Stimulated activated CD4-positive, alpha-beta T cell treated with anti-CD3 and anti-CD28 coated beads, TNF-alpha, amount 100 ng/mL, for 1 hour (primary cell): ENCODE measurements at places on chromosomes 4 and X.
A peak's percentile ranks its signal among the peaks of the same experiment; 100 is the strongest.

GRCh38 chr4:152708361-152708760, 28.6 kb upstream of the TMEM154 start:
- no peak for DNase-seq

GRCh38 chrX:137058339-137059127, 24.7 kb upstream of the GPR101 start:
- DNase-seq: no peak

DNA sequence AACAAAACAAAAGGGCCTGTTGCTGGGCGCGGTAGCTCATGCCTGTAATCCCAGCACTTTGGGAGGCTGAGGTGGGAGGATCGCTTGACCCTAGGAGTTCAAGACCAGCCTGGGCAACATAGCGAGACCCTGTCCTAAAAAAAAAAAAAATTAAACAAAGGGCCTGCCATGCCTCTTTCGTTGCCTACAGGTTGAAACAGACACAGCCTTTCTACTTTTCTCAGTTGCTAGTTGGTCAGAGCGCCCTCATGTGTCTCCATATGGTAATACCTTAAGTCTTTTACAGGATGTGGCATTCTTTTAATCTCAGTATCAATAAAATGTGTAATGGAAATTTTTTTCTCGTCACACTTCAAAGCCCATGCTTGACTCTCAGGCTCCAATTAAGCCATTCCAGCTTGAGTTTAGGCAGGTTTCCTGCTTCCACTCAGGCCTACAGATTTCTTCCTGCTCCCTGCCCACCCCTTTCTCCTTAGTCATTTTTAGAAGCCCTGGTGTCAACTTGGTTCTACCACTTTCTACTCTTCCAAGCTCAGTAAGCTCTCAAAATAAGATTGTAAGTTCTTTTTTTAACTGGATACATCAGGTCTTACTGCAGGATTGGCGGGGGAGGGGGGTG, 4.6 kb upstream of the SOWAHD start:
- peak; percentile 18 for DNase-seq

- no peak for DNase-seq
Measured at GRCh38 chr4:156388826-156389225, 435.2 kb upstream of the CTSO start.

- no peak for DNase-seq
Measured at GRCh38 chrX:19544693-19545305, 29.5 kb upstream of the MAP3K15 start.

DNA sequence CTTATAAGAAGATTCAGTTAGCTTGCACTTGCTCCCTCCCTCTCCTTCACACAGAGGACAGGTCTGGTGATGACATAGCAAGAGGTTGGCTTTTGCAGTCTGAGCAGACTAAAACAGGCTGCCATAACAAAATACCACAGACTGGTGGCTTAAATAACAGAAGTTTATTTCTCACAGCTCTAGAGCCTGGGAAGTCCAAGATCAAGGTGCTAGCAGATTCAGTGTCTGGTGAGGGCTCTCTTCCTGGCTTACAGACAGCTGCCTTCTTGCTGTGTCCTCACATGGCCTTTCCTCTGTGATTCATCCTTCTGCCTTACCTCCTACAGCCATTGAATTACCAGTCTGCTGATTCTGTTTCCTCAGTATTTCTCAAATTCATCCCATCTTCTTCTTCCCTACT, 13.1 kb downstream of the RP2 start:
- no peak for DNase-seq

DNA sequence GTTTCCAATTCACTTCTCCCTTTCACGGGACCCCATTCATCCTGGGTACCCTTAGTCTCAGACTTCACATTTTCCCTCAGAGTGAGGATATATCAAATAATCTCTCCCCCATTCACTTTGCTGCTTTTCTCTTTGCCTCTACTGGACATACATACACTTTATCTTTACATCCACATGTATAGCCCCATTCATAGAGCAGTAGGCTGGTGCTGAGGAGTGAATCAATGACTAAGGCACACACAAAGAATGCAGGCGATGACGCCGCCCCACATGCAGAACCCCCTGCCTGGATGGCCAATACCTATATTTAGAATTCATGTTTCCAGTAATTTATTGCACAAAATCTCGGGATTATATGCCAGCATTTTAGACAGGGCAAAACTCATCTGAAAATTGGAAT, 554.3 kb upstream of the TENM3 start:
- no peak for DNase-seq

DNA sequence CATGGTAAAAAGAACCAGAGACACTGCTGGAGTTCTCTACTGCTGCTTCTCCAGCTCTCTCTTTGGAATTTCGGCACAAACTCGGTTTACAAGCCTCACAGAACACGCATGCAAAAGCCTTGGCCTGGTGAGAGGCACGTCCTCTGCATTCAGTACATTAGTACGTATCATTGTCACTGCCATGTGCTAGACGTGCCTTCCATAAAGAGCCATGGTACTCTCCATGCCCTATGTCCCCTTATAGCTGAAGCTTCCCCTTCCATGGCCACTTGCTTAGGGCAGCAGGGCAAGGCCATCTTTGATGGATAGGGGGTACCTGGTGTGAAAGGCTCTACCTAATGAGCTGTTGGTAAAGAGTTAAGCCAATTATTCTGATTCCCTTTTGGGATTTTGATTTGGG, 35.0 kb downstream of the DIPK2B start:
- no peak for DNase-seq

DNA sequence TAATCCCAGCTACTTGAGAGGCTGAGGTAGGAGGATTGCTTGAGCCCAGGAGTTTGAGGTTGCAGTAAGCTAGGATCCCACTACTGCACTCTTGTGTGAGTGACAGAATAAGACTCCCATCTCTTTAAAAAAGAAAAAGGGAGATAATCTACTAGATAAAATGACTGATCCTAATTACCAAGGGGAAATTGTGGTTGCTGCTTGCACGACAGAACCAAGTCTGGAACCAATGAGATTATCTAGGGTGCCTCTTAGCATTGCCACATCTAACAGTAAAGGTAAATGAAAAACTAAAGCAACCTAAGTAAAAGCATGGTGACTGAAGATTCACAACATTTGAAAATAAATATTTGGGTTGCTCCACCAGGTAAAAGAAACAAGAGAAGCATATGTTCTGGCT, 185.1 kb downstream of the PDHA2 start:
- no peak for DNase-seq

GRCh38 chr4:159416073-159416472, 313.2 kb downstream of the RAPGEF2 start:
- DNase-seq: no peak

- no peak for DNase-seq
Measured at GRCh38 chrX:126551306-126551705, 1.3 kb downstream of the DCAF12L1 start.

- no peak for DNase-seq
Measured at GRCh38 chr4:48467891-48468290, 15.3 kb upstream of the SLC10A4 start.

GRCh38 chrX:37754516-37754915, 25.3 kb upstream of the CYBB start:
- no peak for DNase-seq

GRCh38 chr4:177239477-177239876, 70.2 kb upstream of the NEIL3 start:
- DNase-seq: no peak

DNA sequence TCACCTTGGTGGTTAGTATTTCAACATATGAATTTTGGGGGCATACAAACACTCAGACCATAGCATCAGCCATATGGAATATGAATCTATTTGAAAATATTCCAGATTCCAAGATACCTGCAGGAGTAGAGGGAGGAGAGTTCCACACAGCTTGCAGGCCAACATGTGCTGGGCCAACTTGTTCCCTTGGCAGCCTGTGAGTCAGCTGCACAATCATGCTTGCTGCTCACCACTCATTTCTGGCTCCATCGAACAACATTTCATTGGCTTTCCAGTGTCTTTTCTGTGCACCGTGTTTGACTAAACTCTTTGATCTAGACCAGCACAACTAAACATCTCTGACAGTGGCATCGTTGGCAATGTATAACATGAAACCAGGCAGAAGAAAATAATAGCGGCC, 282.5 kb upstream of the RASGEF1B start:
- DNase-seq: no peak

DNA sequence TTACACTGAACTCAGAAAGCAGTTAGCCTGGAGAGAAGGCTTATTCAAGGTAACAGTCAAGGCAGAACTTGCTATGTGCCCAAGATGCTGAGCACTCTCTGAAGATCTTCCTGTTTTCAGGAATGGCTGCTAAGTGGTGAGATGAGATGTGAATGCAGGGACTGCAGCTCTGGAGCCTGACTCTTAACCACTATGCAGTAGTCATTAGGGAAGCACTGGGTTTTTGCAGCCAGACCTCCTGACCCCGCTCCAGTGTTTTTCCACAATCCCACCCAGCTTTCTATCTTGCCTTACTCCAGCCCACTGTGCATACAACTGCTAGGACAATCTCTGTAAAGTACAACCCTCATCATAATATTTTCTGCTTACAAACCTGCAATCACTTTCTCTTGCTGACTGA, 95.2 kb upstream of the LNX1 start:
- DNase-seq: no peak

- DNase-seq: no peak
Measured at GRCh38 chr4:561426-561825, 14.7 kb downstream of the TMEM271 start.

DNA sequence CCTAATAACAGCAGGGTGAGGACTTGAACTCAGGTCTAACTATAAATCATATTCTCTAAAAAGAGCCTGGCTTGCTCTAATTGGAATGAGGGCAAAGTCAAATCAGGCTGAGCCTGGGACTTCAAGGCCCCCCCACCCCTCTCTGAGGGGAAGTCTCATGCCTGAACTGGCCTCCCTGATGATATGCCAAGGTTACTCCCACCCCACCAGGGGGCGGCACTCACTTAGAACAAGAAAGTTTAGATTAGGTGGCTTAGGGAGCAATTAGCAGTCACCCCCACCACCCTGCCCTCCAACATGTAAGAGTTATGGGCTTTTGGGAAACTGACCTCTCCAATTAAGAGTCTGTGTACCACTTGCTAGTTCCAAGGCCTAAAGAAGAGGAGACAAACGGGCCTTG, 2.7 kb downstream of the FOXO4 start:
- peak; percentile 52 for DNase-seq

GRCh38 chr4:1784789-1785591, 8.1 kb upstream of the FGFR3 start:
- DNase-seq: no peak

DNA sequence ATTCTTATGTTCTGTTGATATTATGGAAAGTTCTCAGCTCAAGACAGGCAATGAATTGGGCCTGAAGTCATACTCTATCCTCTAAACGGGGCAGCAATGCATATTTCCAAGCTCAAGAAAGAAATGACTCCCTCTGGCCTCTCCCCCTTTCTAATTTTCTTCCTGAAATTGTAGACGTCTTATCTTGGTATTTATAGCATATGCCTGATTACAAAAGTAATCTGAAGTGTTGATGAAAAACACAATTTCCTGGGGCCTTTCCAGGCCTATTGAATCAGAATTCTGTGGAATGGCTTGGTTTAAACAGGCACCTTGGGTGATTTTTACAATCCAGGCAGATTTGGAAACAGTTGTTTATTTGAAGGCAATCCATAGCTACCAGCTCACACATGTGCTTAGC, 21.4 kb upstream of the PGRMC2 start:
- DNase-seq: no peak

DNA sequence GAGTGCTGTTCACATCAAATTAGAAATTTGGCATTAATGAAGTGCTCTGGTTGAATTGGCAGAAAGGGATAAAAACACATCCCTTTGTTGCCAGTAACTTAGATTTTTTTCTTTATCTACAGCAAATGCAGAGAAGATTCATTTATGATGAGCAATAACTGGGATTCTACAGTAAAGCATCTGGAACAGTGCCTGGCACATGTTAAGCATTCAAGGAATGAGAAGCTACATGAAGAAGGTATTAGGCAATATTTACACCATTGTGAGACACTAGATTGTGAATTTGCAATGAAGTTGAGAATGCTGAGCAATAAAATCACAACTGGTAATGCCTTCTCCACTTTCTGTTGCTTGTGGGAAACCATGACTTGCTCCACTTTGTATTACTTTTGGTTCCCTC, 33.5 kb downstream of the PCDH19 start:
- no peak for DNase-seq

DNA sequence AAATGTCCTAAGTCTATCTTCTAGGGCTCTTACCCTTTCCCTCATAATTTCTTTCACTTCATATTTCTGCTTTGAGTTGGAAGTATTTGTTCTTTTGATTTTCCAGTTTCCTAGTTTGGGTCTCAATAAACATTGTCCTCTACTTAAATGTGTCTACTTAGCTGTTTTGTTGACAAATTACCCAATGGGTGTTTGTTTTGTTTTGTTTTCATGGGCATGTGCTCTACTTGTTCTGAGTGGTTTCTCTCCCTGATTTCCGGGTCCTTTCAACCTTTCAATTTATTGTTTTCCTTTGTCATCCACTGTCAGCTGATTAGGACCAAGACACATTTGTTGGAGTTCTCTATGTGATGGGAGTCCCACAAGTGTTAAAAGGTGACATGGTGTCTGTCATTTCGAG, 1181.4 kb downstream of the RPA4 start:
- no peak for DNase-seq

GRCh38 chr4:26753617-26754016, 107.0 kb upstream of the STIM2 start:
- DNase-seq: no peak

GRCh38 chr4:139247700-139248238, 32.3 kb downstream of the MGARP start:
- DNase-seq: no peak

GRCh38 chr4:108555701-108556100, 64.7 kb upstream of the RPL34 start:
- no peak for DNase-seq

GRCh38 chr4:605702-606425, 19.5 kb upstream of the PDE6B start:
- DNase-seq: no peak

- DNase-seq: no peak
Measured at GRCh38 chr4:40555176-40555900, 74.3 kb downstream of the RBM47 start.

- no peak for DNase-seq
Measured at GRCh38 chrX:129654652-129655546, at the start of gene APLN. Gene APLN (minus strand): TSS chrX:129654956. CDS start chrX:129654630, 326 bp downstream.

DNA sequence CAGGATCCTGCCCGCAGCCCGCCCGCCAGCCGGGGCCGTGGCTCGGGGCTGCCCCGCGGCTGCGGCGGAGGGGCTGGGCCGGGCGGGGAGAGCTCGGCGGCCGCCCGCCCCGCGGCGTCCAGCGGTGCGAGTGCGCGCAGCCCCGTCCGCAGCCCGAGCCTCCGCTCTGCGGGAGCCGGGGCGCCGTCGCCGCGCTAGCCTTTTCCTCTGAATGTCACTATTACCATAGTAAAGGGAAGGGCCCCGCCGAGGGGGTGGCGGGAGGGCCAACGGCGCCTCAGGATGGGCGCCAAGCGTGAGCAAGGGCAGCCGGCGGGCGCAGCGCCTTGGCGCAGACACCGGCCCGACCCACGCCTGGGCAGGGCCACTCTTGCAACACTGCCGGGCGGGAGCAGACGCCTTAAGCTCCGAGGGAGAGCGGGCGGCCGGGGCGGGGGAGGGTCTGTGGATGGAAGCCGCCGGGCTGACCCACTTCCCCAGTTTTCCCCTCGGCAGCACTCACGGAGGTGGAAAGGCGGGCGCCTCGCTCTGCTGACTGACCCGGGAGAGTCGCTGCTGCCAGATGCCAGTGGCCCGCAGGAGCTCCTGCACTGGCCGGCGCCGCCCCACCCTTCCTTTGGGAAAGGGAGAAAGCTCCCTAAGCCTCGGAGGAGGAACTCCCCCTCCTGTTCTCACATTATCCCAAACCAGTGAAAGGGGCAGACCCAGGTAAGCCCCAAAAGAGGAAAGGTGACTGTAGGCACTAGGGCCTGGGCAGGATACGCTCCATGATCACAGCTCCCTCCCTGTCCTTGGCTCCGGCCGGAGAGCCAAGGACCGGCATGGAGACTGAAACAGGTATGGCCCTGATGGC, 329.4 kb downstream of the HNRNPD start:
- DNase-seq: no peak

GRCh38 chr4:124997124-124997523, 284.6 kb upstream of the ANKRD50 start:
- DNase-seq: no peak
